AG09309 (cell line): ENCODE measurements at places on chromosomes 16 and 17.

GRCh38 chr16:2032285-2033056 lies 5.8 kb downstream of the NHERF2 start:
- no peak for DNase-seq

GRCh38 chr16:842061-842476 lies 41.5 kb upstream of the GNG13 start:
- DNase-seq = no peak

DNA sequence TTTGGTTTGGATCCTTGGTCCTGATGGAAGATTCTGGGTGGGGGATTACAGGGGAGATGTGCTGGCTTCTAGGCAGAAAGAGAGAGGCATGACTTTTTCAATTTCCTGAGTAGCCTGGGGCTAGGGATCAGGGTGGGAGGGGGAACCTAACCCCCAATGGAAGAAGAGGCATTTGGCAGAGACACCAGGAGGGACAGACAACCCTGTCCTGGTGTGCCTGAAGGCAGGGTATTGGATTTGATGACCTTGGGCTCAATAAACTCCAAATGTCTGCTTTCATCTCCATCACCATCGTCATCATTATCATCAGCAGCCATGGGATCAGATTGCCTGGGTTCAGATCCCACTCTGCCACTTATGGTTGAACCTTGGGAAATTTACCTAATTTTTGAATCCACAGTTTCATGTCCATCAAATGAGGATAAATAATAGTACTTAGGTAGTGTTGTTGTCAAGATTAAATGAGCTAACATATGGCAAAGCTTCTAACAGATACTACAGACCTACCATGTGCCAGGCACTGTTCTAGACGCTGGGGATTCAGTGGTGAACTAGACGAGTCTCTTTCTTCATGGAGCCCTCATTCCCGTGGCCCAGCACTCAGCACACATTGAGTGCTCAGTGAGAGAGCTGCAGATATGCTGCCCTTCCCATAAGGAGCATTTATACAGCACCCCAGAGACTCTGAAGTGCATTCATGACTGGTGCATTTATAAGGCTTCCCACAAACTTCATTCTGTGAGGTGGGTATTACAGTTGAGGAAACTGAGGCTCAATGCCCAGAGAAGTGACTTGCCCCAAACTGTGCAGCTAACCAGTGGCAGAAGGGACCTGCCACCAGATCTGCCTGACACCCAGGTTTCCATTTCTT lies 26.8 kb downstream of the IGFBP4 start:
- no peak for DNase-seq

DNA sequence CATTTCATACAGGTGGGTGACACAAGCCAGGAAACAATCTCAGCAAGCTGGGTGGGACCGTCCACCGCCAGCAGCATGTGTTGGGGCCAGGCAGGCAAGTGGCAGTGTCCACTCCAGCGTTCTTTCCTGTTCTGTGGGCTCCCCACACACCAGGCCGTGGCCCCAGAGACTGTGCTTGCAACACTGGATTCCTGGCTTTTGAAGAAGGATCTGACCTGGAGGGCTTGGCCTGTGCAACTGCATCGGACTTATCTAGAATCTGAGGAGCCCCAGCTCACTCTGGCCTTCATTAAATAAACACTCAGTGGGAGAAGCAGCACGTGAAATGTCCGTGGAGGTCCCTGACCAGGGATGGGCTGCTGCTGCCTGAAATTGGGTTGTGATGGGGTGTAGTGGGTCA lies 3.2 kb downstream of the KSR1 start:
- no peak for DNase-seq
